SJSA1 (cell line): ENCODE measurements at places on chromosomes 12 and 14. TPM values are rescaled to one million over a fixed set of nuclear protein-coding genes. Genes with fewer than 3 reads are reported as not detected.

- peak; percentile 97 for DNase-seq
These were observed at the start of gene SLC38A2 for GRCh38 chr12:46372544-46373300. TSS of gene SLC38A2 (minus strand) at chr12:46372773. CDS start at chr12:46371293, 1,480 bp downstream.

ANKRD52 gene
- total RNA-seq: 9.6 and 12.7 TPM in 2 replicates

- DNase-seq: no peak
These were observed 268.1 kb downstream of the CACNA1C start for GRCh38 chr12:2320841-2321240.

- no peak for DNase-seq
These were observed 62.2 kb upstream of the INSM2 start for GRCh38 chr14:35471803-35472202.

SLC10A1 gene
- not detected in 2 replicates for total RNA-seq

- no peak for DNase-seq
These were observed 455.3 kb upstream of the ATP2B1 start for GRCh38 chr12:90163975-90164374.

- DNase-seq: no peak
These were observed 9.8 kb upstream of the RIMKLB start for GRCh38 chr12:8687846-8688601.

NKX2-1 gene
- total RNA-seq: not detected in 2 replicates

- no peak for DNase-seq
These were observed 221.8 kb downstream of the BTG1 start for GRCh38 chr12:91923864-91924263.

GRCh38 chr12:84492351-84492883, 420.2 kb downstream of the SLC6A15 start:
- DNase-seq: no peak

DNA sequence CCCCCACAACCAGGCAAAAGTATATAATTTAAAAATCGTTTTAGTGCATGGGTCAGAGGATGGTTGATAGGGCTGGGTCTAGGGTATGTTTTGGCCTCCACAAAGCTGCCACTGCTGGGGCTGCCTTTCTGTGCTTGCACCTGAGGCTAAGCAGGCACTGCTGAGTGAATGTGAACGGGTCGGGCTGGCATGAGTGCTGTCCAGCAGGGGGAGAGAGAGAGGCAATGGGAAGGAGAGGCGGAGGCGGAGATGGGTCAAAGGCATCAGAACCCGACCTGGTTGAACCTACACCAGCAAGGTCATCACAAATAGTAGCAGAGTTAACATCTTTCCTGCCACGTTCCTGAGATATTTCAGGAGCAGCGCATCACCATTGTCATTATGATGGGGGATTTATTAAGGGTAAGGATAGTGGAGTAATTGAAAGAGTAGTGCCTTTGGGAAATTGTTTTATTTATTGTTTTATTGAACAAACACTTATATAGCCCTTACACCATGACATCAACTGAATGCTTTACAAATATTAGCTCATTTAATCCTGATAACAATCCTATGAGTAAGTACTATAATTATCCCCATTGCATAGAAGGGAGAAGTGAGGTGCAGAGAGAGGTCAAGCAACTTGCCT, 5.8 kb upstream of the NRXN3 start:
- no peak for DNase-seq

- DNase-seq: no peak
These were observed 187.8 kb downstream of the ADGRD1 start for GRCh38 chr12:131141514-131141913.

GRCh38 chr12:1425396-1425729, 169.0 kb downstream of the FBXL14 start:
- no peak for DNase-seq

NRXN3 gene
- total RNA-seq: 1.0 and 6.5 TPM in 2 replicates

GRCh38 chr12:95548056-95548538, 3.2 kb downstream of the USP44 start:
- DNase-seq: peak; percentile 20

ITGB7 gene
- 0.45 TPM in 1 of 2 replicates, not detected in the other for total RNA-seq

DNA sequence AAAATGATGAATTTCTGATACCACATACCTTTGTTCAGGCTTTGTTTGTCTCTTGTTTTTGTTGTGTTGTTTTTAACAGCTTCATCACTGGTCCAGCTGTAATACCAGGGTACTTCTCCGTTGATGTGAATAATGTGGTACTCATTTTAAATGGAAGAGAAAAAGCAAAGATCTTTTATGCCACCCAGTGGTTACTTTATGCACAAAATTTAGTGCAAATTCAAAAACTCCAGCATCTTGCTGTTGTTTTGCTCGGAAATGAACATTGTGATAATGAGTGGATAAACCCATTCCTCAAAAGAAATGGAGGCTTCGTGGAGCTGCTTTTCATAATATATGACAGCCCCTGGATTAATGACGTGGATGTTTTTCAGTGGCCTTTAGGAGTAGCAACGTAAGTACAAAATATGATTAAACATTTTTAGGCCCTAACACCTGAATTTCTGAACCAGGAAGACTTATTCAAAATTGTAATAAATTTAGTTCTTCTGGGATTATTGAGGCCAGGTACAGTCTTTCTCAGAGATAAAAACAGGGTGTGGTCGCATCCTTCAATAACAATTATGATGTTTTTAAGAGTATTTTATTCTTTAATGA, 22.4 kb downstream of the RXYLT1 start:
- peak; percentile 12 for DNase-seq
